ENCODE measurements at places on chromosomes 12 and 14.
A peak's percentile ranks its signal among the peaks of the same experiment; 100 is the strongest.

- DNase-seq = no peak
Measured at GRCh38 chr12:85559536-85559935, 276.7 kb downstream of the RASSF9 start.

DNA sequence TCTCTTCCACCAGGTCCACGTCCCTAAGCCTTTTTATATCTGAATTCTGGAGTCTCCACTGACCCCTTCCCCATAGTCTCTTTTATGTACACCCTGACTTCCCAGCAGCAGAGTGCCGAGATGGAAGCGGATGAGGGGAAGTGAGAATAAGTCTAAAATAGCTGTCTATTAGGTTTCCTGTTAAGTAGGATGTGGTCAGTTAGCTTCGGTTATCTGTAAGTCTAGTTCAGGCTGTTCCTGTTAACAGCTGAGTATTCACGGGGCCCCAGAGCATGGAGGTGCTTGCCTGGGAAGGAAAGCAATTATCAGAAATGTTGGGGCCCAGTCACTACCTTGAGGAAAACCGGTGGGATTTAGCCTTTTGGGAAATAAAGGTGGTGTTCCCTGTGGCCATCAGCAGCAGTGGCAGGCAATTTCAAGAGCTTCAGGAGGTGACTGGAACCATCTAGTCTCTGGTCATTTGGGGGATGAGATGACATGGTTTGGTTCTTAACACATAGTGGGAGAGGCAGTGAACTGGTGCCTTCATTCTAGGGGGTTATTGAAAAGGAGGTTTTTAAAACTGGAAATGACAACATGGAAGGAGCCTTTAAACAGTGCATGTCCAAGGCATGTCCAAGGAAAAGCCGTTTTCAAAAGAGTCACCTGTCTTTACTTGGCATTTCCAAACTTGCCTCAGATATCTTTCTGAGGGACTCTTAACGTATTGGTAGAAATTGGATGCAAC lies 21.8 kb downstream of the CHST11 start:
- no peak for DNase-seq

DNA sequence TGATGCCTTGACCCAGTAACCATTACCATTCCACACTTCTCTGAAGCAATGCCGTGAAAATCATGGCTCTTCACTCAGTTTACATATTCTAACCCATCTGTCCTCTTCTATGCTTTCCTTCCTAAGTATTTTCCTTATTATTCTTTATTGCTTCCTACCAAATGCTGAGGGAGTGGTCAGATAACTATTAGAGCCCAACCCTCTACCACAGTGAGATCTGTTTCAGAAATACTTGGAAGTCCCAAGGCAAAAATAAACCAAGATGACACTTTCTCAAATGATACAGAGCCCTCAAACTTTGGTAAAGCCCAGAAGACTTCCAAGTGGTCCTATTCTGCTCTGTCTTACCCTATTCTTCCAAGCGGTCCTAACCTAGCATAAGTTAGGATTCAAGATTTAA lies 68.0 kb downstream of the MED13L start:
- no peak for DNase-seq

DNA sequence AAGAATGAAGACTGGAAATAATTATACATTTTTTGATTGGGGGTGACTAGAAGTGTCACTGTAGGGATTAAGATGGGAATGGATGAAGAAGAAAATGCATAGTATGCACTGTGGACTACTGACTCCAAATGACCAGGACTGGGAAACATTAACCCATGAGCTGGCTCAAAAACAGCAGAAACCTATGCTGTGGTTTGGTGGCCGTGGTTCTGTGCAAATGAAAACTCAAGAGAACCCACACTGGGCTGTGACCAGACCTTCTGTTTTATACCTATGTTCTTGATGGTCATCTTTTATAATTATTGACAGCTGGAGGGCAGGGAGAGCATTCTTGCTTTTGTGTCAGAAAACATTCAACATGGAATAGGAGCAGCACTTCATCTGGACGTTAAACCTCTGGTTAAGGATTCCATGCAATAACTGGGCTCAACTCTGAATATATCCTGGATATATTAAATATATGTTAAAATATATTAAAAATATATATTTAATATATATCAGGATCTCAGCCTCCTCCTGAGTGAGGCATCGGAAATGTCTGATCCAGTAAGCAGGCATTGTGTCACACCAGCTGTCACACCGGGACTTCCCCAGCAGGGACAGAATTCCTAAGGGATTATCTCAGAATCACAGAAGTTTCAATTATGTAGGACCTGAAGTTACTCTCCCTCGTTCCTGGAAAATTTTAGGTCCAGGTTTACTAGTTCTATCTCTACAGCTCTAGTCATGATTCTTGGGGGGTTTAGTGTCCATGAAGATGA lies 48.5 kb downstream of the BBS10 start:
- DNase-seq = peak; percentile 23

- no peak for DNase-seq
Measured at GRCh38 chr12:57325395-57325794, 74.4 kb upstream of the STAC3 start.

GRCh38 chr14:51242545-51243490 lies 2.8 kb downstream of the TMX1 start:
- no peak for DNase-seq

- DNase-seq = no peak
Measured at GRCh38 chr12:80872053-80872452, 65.7 kb downstream of the LIN7A start.

DNA sequence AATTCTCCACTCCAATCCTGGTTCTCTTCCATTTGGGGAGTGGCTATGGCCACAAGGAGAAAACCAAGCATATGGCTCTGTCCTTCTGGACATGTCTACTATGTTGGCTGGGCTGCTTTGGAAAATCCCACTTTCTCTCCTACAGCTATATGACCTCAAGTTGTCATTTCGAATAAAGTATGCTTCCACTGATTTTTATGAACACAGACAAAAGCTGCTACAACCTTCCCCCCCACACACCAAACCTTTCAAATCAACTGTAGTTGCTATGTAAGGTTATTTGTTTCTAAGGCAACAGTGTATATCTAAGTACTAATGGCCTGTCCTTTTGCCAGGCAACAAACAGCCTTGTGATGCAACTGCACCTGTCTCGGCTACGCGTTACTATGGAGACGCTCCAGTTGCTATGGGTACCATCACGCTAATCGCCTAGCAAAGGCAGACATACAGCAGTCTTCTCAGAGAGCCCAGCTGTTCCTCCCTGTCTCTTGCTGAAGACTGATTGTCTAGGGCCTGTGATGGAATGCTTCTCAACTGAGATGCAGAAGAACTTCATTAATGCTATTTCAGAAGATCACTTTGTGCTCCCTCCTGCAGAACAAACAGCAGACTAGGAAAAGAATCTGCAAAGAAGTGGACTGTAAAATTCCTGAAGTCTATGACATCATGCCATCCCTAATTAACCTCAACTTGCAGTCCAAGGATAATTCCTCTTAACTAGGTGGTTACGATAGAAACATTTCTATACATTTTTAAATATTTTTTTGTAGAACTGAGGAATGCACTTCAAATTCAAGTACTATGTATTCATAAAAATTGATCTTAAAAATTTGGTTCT lies 67.6 kb downstream of the FOXN3 start:
- no peak for DNase-seq

DNA sequence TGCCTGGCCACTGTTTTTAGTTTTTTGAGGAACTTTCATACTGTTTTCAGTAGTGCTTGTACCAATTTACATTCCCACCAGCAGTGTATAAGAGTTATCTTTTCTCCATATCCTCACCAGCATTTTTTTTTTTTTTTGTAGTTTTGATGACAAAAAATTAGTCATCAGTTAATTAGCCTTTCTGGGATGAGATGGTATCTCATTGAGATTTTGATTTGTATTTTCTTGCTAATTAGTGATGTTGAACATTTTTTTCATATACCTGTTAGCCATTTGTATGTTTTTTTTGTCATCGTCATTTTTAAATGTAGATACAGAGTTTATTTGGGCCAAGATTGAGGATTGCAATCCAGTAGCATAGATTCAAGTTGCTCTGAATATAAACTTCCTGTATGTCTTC lies 19.3 kb downstream of the TBC1D15 start:
- no peak for DNase-seq

DNA sequence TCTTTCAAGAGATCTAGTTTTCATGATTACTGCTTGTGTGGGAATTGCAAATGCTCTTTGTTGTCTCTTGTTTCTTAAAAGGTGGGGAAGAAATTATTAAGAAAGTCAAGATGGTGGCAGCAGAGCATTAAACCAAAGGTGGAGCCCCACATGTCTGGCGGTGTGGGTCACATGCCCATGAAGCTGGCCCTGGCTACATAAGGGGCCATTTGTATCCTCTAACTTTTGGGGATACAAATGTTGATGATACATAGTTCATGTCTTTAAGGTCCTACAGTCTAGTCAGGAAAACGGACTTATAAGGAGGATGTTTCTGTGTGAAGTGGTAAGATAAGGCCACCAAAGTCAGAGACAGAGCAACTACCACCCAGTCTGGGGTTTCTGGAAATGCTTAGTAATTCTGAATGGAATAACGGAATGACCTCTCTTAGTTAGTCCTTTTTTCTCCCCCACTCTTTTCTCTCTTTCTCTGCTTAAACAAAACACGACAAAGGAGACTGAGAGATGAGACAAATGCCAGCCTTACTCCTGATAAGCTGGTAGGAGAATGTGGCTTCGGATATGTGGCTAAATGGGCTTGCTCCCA lies 39.9 kb upstream of the PTHLH start:
- DNase-seq = no peak

DNA sequence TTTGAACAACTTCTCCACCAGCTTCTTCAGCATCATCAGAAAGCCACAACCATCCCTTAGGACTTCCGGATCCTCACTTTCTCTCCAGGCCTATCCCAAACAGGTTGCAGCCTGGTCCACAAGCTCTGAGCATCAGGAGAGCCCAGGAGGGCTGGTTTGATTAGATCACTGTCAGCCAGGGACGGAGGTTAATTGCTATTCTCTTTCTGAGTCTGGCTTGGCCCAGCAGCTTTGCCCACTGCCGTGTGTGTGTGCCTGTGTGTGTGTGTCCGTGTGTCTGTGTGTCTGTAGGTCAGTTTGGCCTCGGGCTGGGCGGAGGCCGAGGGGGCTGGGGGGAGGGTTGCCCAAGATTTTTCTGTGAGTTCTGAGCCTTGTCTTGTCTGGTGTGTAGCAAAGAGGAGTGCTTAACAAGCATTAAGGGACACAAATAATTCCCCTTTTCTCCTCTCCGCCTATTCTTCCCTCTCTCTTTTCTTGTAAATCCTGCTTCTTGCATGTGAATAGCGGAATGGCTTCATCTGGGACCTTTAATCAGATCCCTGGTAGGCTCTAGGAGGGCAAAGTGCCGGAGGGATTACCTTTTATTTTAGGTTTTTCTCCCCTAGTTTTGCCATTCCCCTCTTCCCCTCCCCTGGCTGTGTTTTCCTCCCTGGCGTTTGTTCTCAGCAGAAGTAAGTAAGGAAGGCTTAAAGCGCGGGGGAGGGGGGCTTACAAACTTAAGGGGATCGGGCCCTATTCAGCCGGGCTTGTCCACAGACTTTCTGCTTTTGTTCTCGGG lies 138.2 kb upstream of the LHX5 start:
- no peak for DNase-seq

DNA sequence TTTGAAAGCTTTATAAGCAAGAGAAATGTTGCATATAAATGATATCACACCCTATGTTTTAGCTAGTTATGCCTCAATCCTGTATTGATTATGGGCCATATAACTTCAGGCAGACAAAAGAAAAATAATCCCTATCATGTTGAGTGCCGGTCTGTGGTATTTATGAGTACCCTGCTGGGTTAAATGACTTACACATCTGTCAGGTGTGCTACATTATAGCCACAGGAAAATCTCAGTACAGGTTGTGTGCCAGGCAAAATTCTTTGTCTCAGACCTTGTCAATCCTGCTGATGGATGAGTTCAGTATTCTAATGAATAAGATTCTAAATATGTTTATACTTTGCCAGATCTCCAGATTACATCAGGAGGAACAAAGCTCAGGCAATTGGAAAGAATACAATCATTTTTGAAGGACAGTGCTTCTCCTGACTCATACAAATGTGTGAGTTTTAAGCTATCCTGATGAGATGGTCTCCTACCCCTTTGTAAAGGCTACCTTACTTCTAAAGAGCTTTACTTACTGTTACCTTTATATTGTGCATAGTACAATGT lies 109.8 kb upstream of the FOXG1 start:
- no peak for DNase-seq

- DNase-seq = no peak
Measured at GRCh38 chr12:58919231-58920101, 838 bp downstream of the LRIG3 start.

GRCh38 chr12:50057896-50058670 lies 687 bp downstream of the ASIC1 start:
- no peak for DNase-seq

DNA sequence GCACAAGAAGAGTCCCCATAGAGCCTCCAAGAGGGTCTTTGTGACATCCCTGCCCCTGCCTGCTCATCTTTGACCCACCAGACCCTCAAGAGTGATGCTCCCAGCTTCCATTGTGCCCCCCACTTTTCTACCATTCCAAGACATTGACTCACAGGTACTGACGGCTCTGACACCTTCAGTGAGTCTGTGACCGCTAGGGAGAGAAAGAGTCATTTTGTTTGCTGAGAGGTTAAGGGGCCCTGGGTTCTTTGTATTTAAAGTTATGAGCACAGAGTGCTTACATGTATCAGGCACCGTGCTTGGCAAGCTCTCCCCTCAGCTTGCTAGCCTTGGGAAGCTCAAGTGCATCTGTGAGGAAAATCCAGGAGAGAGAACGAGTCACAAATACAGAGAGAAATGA lies 7.1 kb upstream of the KRT82 start:
- DNase-seq = no peak

GRCh38 chr12:53696655-53697331 lies 20.9 kb upstream of the ATP5MC2 start:
- DNase-seq = no peak

DNA sequence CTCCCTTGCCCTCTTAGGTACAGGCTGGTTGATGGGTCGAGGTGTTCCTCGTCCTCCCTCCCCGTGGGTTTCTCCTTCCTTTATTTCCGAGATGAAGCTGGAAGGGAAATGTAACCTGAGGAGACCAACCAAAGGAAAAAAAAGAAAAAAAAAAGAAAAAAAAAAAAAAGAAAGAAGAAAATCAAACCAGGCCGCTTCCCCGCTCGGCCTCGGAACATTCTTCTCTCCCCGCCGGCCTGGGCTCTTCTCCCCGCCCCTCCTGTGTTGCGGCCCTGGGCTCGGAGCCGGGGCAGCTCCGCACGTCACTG lies 1.6 kb upstream of the NFATC4 start:
- no peak for DNase-seq

- DNase-seq = no peak
Measured at GRCh38 chr14:45089813-45090212, 5.9 kb downstream of the PRPF39 start.

DNA sequence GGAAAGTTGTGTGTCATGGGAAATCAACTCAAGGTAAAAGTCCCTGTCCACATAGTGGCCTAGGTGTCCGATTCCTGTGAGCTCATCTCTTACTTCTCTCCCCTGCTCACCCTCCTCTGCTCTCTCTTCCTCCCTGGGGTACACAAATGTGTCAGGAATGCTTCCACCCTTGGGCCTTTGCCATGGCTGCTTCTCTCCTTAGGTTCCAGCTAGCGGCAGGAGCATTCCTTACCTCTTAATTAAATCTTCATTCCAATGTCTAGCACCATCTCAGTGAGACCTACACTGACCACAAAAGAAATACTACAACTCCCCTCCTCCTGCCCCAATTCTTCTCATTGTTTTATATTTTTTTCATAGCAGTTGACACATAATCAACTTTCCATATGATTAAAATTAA lies 298.6 kb downstream of the PDZRN4 start:
- DNase-seq = no peak

- peak; percentile 90 for DNase-seq
Measured at GRCh38 chr12:121530600-121531355, 50.0 kb downstream of the KDM2B start.

GRCh38 chr12:107450541-107450940 lies 235.1 kb upstream of the PWP1 start:
- DNase-seq = no peak

- no peak for DNase-seq
Measured at GRCh38 chr12:546920-547845, 87.4 kb downstream of the B4GALNT3 start.
